ENCODE measurements at places on chromosomes 5 and 9. TPM values are rescaled to one million over a fixed set of nuclear protein-coding genes. Genes with fewer than 3 reads are reported as not detected.

LPAR1 gene
- 21.9 TPM for total RNA-seq

ENTR1 gene
- 39.8 TPM for total RNA-seq

KIAA0825 gene
- 2.7 TPM for total RNA-seq

CYSRT1 gene
- total RNA-seq = 64.7 TPM

FOXI1 gene
- 5.3 TPM for total RNA-seq

IL17B gene
- total RNA-seq = not detected

ORM1 gene
- total RNA-seq = not detected

CCNJL gene
- 0.08 TPM for total RNA-seq

LECT2 gene
- not detected for total RNA-seq

GPR151 gene
- total RNA-seq = not detected

AQP7 gene
- total RNA-seq = 20.7 TPM

LCP2 gene
- total RNA-seq = 5.7 TPM

TPRN gene
- 29.0 TPM for total RNA-seq

CCIN gene
- total RNA-seq = not detected

IL4 gene
- total RNA-seq = not detected

PRKACG gene
- not detected for total RNA-seq

RARS1 gene
- 52.2 TPM for total RNA-seq

NIPAL4 gene
- 130 TPM for total RNA-seq

SOHLH1 gene
- not detected for total RNA-seq

SOX30 gene
- total RNA-seq = not detected

FOXD4L6 gene
- total RNA-seq = not detected

FIBCD1 gene
- total RNA-seq = 0.17 TPM

TMEM215 gene
- total RNA-seq = not detected

MRPL36 gene
- total RNA-seq = 59.4 TPM

HINT2 gene
- total RNA-seq = 27.9 TPM

GOLM1 gene
- total RNA-seq = 4.6 TPM

STK32A gene
- total RNA-seq = 0.99 TPM

CDC20B gene
- not detected for total RNA-seq

PCDHA1 gene
- total RNA-seq = not detected

JMY gene
- 31.1 TPM for total RNA-seq

TLX3 gene
- not detected for total RNA-seq

TNFSF8 gene
- total RNA-seq = 2.5 TPM

PKD2L2 gene
- not detected for total RNA-seq

PCDHB10 gene
- 1.5 TPM for total RNA-seq

SLC36A2 gene
- total RNA-seq = not detected

NEURL1B gene
- total RNA-seq = 15.6 TPM

PLPP7 gene
- 0.27 TPM for total RNA-seq

ARRDC3 gene
- total RNA-seq = 119 TPM

SPATA31C1 gene
- not detected for total RNA-seq

All from lower leg skin (tissue), 4 donors.